ENCODE measurements at places on chromosomes 2 and 18. TPM values are rescaled to one million over a fixed set of nuclear protein-coding genes. Genes with fewer than 3 reads are reported as not detected.

The ADD2 gene
- total RNA-seq = 0.26 TPM

DNA sequence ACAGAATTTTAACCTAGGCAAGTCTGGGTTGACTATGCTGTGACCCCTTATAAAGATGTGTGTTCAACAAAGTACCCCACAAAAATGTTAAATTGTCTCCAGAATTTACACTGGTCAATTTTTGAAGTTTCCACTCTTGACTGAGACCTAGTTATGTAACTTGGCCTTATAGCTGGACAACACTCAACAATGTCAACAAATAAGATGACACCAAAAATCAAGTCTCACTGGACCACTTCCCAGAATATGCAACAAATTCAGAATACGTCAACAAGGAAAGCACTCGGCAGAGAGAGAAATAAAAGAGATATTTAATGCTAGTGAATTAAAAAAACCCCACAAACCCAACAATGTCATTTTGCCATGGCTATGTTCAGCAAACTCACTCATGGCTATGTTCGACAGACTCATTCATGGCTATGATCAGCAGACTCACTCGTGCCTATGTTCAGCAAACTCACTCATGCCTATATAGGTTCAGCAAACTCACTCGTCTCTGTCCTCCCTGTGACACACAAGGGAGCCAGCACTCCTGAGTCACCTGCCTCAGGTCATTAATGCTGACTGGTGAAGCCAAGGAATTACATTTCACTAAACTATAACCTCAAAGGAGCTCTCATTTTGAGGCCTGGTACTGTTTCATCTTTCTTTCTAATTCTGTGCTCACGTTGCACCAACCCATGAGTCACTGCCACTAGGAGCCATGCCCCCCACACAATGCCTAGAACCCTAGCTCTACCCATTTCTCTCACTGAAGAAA, 72.7 kb downstream of the PTPN2 start:
- DNase-seq = no peak

The SERPINB5 gene
- total RNA-seq = not detected

The SERPINB10 gene
- not detected for total RNA-seq

GRCh38 chr2:229118927-229119326, 152.2 kb downstream of the PID1 start:
- DNase-seq = no peak

The IKZF2 gene
- 0.44 TPM for total RNA-seq

DNA sequence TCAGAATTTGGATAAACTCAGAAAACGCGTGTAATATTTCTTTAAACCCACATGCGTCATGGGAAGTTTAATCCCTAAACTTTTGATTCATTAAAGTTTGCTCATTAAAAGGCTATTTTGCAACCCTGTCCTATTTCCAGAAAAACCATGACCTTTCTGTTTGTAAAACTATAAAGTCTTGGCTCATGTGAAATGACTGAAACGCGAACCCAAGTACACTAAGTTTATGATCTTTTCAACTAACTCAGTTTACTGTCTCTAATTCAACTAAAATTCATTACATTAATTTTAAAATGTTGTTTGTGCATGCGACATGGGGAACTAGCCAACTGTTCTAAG, 3.9 kb upstream of the RPL31 start:
- DNase-seq = no peak

The NGEF gene
- 17.8 TPM for total RNA-seq

DNA sequence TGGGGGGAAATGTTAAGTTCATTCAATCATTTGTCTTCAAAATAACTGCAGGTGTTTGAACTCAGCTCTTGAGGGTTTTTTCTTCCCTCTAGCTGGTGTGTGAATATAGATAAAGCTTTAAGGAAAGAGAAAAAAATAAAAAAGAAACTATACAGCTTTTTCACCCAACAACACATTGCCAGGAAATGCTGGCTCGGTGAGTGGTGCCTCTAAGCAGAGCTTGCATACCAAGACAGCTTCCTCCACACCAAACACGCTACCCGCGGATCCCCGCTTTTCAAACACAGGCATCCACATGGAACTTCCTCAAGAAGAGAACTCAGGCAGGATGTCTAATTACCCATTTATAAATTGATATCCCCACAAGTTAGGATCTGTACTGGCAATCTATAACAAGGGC, 69.8 kb upstream of the TANK start:
- DNase-seq = no peak

- DNase-seq = no peak
Observed at GRCh38 chr18:38475686-38476085, 910.1 kb upstream of the CELF4 start.

DNA sequence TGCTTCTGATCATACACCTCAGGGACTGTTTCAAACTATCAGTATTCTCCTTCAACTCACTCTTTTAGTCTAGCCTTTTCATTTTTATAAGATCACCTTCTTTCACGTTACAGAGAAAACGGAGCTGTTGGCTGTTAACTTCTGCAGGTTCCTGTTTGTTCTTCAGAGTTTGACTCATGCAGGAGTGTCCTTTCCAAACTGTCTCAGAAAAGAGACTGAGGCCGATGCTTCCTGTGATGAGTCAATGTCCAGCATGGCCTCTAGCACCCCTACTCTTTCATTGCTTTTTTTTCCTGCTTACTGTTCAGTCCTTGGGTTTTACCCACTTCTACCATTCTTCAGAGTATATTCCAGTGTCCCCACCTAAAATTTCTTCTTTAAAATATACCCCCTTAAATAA, 240.8 kb upstream of the RGPD4 start:
- DNase-seq = no peak

GRCh38 chr2:54510916-54511315, 54.8 kb downstream of the SPTBN1 start:
- no peak for DNase-seq
